ENCODE measurements at places on chromosomes 1 and 21.

- DNase-seq = no peak
These were observed 82.9 kb downstream of the BEND5 start for GRCh38 chr1:48693674-48694320.

GRCh38 chr1:110118636-110119396 is 6.6 kb downstream of the UBL4B start:
- peak; percentile 43 for DNase-seq

GRCh38 chr1:35605071-35605866 is 32.2 kb downstream of the TFAP2E start:
- no peak for DNase-seq

DNA sequence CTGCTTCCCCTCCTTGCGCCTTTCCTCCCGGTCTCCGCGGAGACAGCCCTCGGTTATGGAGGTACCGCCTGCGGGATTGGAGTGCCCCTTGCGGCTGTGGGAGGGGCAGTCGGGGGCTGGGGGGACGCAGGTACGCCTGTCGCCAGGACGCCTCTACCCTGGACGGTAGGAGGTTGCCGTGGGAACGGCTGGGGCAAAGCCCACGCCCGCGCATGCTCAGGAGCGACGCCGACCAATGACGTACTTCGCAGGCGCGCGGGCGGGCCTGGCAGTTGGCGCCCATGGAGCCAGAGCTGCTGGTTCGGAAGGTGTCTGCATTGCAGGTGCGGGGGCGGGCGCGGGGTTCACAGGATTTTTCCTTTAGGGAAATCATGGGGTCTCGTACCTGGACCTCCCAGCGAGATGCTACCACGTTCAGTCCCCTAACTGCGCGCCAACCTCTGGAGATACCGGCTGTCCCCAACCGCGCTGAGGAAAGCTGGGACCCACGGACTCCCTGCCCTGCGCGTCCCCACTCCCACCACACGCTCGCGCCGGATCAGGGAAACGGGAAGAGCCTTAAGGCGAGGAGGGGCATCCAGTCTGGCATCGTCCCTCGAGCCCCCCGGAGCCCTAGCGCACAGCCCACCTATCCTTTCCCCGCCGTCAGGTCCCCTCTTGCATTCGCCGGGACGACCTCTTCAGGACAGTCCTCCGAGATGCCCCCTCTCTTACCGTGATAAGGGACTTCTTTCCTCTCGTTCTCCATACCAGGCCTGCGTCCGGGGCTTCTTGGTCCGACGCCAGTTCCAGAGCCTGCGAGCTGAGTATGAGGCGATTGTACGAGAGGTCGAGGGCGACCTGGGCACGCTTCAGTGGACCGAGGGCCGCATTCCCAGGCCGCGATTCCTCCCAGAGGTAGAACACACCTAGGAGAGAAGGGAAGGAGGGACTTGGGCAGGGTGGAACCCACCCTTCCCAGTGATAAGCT is at the start of gene IQCC:
TSS of gene IQCC (plus strand) at position 271 of the 970 bp plus-strand sequence. CDS start at position 282, 11 bp downstream.
- DNase-seq = peak; percentile 88

DNA sequence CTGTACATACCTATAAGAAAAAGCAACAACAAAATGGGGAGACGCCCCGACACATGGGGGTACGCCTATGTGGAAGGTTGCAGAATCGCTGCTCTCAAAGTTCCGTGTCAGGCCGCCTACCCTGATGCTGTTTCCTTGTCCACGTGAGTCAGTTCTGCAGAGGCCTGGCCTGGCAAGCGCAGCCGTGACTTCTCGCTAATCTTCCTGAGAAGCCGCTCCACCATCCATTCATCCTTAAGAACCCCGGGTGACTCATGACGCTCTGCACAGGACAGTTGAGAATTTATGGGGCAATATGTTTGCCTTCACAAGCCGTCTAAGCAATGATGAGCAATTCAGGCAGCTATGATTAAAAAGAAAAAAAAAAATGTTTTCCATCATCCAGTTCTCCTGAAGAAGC is 122.3 kb upstream of the TMPRSS2 start:
- DNase-seq = no peak

- DNase-seq = no peak
These were observed 76.9 kb upstream of the LBR start for GRCh38 chr1:225504776-225505175.

GRCh38 chr1:156388174-156389137 is 19.4 kb downstream of the RHBG start:
- no peak for DNase-seq

DNA sequence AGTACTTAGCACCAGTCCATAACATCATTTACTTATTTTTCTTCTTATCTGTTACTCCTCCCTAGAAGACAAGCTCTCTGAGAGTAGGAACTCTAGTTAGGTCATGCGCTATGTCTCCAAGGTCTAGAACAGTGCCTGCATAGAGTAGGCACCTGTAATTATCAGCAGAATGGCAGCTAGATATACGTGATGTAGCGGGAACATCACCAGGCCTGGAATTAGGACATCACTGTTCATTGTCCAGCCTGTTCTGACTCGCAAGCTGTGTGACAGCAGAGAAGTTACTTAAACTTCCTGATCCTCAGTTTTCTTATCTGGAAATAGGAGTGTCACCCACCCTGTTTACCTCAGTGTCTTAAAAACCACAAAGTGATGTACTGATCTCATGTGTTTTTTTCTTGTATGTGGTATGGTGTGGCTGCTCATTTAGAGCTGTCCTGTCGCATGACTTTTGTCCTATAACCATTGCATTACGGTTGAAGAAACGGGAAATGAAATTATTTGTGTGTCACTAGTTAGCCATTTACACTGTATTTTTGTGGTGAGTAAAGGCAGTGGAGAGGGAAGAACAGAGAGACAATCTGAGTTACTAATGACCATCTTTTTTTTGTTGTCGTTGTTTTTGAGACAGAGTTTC is 37.1 kb upstream of the EXO1 start:
- no peak for DNase-seq

DNA sequence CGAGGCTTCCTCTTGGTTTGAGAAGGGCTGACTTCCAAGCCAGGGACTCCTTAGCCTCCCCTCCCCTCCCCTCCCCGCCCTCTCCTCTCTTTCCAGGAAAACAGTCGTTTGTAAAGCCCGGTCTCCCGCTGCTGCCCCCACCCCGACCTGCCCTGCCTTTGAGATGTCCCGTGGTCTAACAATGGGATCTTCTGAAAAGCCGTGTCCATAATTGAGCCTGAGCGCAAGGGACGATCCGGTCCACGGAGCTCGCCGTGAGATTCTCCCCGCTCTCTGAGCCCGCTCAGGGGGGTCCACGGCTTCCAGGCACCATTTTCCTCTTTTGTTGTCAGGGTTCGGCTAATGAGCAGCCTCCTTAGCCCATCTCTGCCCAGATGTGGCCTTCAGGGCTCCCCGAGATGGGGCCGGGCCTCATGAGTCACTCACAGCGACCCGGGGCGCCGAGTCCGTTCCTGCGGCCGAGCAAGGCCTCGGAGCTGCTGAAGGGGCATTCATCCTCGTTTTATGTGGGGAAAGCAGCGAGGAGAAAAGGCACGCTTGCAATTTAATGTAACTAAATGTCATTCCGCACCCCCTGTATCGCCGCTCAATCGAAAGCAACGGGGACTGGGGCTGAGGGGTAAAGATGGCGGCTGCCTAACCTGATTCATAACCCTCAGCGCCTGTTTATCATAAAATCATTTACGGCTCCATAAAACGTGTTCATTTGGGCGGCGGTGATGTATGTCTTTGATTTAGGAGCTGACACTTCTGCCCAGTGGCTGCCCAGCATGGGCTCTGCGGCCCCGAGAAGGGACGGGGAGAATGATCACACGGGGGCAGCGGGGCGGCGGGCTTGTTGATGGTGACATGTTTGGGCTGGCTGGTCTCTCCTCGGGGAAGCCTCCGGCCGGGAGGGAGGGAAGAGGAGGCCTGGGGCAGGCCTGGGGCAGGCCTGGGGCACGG is 232.6 kb upstream of the C1orf174 start:
- no peak for DNase-seq

DNA sequence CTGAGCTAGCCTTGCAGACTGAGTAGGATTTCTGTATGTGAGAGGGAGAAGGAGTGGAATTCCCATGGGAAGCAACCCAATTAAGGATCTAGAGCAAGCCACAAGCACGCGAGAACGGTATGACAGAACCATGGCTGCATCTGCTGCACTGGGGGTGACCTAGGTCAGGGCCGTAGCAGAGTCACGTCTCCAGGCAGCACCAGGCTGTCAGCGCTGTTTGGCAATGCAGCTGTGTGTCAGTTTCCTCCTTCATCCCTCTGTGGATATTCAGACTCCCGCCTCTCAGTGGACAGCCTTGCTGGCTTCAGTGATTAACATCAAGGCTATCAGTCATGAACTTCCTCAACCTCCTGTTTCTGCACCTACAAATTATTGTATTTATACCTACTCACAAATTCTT is 118.1 kb upstream of the PPP2R5A start:
- no peak for DNase-seq

DNA sequence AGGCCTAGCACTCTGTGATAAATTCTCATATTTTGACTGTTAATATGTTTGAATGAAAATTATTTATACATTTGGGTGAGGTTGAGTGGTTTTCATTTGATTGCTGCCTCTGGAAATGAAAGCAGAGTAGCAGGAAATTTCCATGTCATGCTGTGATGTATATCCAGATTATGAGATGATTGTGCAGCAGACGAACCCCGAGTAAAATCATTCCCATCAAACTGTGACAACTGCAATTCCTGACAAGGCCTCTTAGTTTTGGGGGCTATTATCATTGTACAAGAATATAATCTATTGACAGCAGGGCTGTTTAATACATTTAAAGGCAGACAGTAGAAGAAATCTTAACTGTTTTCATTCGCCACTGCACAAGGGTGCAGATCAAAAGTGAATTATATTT is 134.8 kb downstream of the ATG4C start:
- DNase-seq = no peak

- DNase-seq = no peak
These were observed 3.3 kb downstream of the ZBTB18 start for GRCh38 chr1:244054247-244054923.

DNA sequence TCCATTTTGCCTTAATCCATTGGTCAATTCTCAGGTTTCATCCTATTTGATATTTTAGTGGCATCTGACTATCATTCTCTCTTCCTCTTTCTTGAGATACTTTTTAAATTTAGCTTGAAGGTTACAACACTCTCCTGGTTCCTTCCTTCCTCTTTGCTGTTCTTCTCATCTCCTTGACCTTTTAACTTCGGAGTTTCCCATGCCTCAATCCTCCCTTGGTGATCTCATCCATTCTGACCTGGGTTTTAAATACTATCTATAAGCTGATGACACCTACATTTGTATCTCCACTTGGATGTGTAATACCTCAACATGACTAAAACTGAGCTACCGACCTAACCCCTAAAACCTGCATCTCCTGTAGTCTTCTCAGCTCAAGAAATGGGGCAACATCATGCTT is 4.8 kb upstream of the ZNF687 start:
- no peak for DNase-seq

DNA sequence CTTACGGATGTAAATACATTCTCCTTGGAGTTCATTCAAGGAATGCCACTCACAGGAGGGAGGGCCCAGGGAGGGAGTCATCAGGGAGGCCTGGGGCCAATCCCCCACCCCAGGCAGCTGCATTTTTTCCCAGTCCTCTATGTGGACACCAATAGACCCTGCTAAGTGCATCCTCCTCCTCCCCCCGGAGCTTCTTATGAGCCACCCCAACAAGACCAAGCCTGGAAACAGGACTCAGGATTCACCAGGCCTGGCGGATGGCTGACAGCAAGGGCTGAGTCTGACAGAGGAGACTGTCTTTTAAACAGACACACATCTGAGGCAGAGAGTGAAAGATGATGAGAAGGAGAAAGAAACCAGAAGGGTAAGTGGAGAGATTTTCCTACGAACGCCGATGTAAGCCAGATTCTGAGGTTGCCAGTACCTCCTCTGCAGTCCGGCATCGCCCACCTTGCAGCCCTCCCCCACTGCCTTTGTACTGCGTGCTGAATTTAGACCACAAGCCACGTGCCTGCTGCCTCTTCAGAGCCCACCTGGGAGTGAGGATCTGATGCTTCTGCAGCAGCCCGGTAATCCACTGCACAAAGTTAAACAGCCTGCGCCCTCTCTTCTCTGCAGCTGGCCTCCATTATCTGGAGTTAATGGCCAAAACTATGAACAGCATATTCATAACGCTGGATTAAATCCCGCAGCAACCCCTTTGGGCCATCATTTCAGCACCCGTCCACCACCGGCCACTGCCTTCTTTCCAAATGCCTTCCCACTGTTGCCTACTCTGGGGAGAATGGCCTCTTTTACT is 17.6 kb upstream of the SFPQ start:
- DNase-seq = no peak

DNA sequence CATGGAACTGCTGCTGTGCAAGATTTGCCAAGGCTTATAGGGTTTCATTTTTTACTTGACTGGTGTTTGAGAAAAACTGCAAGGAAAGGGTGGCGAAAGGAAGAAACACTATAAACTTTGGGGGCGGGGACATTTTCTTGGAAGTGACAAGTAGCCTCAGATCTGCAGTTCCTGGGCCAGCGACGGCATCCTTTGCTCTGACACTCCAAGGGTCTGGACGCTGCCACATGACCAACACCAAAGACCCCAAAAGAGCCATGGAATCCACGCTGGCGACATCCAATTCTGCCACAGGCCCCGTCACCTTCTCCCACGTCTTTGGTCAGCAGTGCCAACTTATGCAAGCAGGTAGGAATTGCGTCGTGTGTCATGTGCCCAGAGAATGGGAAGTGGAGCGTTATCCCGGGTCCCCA is 193.4 kb downstream of the PRDM2 start:
- DNase-seq = no peak

GRCh38 chr21:29152916-29153315 is 22.5 kb downstream of the MAP3K7CL start:
- no peak for DNase-seq

GRCh38 chr1:156490401-156491032 is 10.1 kb downstream of the MEF2D start:
- no peak for DNase-seq

DNA sequence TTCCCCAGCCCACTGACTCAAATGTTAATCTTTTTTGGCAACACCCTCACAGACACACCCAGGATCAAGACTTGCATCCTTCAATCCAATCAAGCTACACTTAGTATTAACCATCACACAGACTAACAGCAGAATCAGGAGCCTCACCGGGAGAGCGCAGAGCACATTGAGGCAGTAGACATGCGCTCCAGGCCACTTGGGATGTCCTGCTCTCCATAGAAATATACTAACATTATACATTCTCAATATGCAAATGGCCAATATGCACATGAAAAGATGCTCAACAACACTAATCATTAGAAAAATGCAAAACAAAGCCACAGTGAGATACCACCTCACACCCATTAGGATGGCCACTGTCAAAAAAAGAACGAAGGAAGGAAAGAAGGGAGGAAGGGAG is 135.0 kb upstream of the KCNE2 start:
- no peak for DNase-seq

GRCh38 chr1:26358411-26359384 is 4.8 kb upstream of the CRYBG2 start:
- DNase-seq = peak; percentile 80

GRCh38 chr1:116585886-116586285 is 15.1 kb upstream of the CD58 start:
- DNase-seq = no peak

GRCh38 chr1:206655471-206655882 is 20.1 kb downstream of the DYRK3 start:
- no peak for DNase-seq

DNA sequence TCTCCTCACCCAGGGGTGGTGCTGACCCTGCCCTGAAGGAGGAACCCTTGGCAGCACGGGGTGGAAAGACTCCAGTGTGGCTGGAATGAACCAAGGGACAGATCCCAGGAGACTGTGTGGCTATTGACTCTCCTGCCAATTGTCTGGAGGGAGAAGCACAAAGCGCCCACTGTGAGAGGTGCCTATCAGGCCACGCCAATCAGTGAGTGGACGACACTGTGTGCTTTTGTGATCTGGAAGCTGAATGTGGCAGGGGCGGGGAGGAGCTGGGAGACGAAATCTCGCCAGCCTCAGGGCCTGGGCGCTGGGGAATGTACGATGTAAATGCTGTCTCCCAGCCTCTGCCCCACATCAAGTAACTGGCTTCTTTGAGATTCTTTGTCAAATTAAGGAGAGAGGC is 167.1 kb downstream of the ZBTB18 start:
- DNase-seq = no peak
